ENCODE measurements at places on chromosomes 4 and X.

DNA sequence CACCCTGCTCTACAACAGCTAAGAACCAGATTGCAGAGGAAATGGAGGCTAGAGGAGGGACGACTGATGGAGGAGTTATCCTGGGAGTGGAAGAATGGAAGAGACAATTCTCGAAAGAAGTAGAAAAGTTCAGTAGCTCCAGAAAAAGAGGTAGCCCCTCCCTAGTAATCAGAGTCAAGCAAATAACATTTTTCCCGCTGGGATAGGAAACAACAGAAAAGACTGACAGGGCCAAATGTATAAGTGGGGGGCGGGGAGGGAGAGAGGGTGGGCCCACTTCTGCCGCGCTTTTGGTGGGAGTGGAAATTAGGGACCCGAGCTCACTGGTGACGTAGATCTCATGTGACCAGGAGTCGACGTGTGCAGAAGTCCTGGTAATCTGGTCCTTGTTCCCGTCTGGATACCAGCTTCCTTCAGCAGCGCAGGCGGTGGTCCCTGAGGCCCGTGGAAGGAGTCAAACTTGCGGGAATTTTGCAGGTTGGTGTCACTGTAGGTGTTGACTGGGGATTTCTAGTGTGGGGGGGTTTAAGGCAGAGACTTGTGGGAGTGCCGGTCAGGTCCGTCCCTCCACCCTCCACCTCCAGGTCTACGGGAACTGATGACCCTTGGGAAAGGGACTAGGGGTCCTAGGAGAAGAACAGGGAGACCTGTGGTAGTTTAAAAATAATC is at the start of gene TCEAL9:
Gene TCEAL9, plus strand, starts transcription at position 377 of the 669 bp plus-strand sequence. CDS start 1,179 bp downstream, outside the sequence.
- peak; percentile 91 for DNase-seq

DNA sequence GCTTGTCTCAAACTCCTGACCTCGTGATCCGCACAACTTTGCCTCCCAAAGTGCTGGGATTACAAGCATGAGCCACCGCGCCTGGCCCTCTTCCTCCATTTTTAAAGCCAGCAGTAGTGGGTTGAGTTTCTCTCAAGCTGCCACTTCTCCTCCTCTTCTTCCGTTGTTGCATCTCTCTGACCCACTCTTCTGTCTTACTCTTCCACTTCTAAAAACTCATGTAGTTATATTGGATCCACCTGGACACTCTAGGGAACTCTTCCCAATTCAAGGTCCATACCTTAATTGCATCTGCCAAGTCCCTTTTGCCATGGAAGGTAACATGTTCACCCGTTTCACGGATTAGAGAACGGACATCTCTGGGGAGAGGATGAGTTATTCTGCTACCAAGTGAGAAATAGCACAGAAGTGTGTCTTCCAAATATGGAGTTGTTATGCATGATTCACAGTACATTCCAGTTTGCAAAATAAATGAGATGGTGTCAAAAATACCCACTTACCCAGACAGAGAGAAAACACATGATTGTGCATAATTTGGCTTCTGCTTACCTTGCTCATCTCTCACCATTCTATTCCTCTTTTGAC is 51.8 kb downstream of the GBA3 start:
- no peak for DNase-seq

DNA sequence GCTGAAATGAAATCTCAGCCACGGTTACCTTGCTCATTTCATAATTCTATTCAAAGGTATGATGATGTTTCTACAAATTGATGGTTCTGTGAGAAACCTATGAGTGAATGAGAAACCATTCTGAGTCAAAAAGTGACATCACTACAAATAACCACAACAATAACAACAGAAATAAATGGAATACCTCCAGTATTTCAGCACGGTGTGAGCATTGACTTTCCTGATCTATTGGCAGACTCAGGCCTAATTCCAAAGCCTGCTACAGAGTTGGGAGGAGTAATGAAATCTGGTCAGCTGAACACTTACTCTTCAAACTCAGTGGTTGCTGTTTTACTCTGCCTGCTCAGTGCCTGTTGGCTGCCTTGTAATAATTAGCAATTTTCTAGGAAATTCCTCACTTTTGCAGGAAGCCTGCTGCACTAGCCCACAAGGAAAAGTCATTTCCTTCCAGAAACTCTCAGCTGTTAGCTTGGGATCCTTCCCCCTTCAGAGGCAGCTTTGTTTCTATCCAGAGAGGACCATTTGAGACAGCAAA is 18.8 kb upstream of the SYNPO2 start:
- DNase-seq, result peak; percentile 57

GRCh38 chr4:110449947-110450346 is 26.0 kb upstream of the ENPEP start:
- no peak for DNase-seq

GRCh38 chrX:106946464-106946863 is 26.3 kb downstream of the CLDN2 start:
- no peak for DNase-seq

DNA sequence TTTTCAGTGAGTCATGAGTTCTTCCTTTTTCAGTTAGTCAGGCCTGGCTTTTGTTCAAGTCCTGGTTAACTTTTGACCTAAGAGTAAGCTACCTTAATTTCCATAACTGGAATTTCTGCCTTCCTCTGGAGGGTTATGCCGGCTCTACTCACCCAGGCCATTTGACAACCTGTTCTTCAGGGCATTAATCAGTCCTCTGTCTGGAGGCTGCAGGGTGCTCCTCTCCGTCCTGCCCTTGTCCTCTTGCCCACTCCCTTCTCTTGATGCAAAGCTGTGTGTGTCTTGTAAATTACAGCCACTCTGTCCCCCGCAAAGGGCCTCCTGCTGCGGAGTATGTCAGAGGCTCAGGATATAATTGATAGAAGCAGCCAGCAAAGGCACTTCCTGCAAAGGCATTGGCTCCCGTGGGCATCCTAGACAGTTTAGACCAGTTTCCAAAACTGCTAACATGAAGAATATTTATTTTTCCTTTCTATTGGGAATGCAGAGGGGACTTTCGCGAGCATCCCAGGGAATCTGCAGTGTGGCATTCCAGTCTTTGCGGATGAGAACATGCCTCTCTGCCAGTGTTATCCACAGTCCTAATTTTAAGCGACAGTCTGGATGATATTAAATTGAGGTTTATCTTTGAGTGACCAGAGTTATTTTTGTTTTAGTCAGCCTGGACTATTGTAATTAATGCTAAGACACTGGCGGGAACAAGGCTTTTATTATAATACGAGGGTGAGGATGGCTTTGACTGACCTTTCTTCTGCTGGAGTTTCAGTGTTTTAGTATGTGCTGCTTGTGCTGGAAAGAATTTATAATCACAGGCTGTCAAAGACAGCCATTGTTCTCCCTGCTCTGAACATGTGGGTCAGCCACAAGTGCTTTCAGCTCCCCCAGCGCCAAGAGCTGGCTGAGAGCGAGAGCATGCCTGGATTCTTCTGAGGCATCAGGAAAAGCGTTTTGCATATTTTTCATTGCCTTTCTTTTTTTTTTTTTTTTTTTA is 74.2 kb downstream of the LIMCH1 start:
- DNase-seq, result peak; percentile 88

- peak; percentile 28 for DNase-seq
Measured at GRCh38 chr4:99654361-99654761, 3.3 kb downstream of the C4orf54 start.

DNA sequence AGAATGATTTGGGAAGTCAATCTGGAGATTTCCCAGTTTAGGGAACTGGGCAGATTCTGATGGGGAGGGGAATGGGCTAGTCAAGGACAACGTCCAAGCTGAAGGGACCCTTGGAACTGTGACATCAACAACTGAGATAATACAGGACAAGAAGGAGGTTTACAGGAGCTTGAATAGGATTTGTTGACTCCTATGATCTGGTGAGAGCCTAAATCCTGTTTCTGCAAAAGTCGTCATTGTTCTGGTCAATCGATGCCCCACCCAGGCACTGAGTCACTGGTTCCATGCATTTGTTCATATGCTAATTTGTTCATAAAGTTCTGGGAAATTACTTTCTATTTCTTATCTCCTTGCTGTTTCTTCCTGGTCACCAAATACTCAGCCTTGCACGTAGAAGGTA is 15.3 kb upstream of the PDGFRA start:
- no peak for DNase-seq

DNA sequence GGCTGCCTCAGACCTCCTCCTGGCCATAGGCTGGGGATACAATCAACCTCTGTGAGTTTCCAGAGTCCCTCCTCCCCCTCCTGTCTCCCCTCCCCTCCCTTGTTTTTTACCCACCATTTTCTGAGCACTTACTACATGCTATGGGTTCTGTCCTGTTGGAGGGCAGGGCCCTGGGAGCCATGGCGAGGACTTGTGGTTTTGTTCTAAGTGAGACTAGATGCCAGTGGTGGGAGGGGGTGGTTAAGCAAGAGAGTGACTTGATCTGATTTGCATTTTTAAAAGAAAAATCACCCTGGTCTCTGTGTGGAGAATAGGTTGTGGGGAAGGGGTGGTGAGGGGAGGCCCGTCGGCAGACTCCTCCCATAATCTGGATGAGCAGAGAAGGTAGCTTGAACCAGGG is 39.5 kb downstream of the EFNB1 start:
- DNase-seq, result no peak

DNA sequence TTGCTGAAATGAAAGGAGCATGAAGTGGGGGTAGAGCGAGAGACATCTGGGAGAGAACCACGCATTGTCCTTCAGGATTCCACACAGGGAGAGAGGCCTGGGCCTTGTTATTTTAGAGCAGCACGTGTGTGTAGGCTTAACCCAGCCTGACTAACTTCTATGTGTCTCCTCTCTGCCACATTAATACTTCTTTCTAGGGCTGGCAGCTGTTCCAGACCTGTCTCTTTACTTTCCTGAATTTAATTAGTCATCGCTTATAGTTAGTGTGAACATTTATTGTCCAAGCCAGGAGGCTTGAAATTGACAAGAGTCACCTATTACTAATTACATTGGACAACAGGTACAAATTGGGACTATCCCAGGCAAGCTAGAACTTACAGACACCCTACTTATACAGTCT is 51.3 kb downstream of the SMAD1 start:
- no peak for DNase-seq
